ENCODE measurements at places on chromosomes 12 and 14.

DNA sequence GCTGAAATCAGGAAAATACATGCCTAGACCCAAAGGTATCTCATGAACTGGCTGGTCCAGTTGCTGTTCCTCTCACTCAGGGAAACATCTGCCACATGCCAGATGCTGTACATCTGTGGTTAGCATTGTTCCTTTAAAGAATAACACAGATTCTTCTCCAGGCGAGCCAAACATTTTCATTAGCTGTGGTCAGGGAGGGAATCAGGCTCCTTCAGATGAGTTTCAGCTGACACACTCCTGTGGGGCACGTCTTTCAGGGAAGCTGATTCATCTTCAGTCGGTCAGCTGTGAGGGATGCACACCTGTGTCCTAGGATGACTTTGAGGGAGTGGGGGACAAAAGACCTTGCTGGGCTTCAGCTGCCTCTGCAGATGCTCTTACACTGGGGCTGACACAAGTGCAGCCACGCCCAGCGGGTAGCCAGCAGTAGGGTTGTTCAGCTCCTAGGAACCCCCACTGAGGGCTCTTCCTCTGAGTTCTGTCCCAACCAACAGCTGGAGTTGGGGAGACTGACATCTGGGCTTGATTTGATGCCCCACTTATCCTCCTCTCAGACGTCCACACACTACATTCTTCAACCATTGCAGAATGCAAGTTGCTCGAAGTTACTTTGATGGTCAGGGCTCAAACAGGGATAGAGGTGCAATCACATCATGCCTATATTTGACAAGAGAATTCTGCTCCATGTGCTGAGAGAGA, 155.0 kb downstream of the NUAK1 start:
- DNase-seq, result no peak

DNA sequence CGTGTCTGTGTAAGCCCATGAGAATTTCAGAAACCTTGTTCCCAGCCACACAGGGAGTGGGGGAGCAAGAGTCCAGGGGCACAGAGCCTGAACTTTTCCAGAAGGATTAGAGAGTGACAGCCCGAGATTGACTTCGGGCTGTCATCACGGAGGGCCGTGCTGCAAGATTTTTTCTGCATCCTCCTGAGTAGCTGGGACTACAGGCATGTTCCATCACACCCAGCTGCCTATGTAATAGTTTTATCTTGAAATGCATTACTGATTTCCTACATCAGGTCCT, 14.4 kb downstream of the EVL start:
- no peak for DNase-seq

DNA sequence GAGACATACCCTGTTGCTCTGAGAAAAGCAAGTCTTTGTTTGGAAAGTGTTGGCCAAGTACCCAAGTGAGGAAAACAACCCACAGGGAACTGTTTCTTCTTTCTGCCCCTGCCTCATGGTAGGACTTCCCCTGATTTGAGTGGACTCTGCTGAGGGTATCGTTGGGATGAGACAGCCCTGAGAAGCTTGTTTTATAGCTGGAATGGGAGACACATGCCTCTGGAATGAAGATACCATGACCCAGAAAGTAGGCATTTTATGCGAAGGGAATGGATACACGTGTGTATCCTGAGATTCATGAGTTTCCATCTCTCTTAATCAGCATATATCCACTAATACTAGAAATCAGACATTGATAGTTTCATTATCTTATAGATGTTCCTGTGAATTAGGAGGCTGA, 382.3 kb downstream of the ATP23 start:
- DNase-seq, result no peak

DNA sequence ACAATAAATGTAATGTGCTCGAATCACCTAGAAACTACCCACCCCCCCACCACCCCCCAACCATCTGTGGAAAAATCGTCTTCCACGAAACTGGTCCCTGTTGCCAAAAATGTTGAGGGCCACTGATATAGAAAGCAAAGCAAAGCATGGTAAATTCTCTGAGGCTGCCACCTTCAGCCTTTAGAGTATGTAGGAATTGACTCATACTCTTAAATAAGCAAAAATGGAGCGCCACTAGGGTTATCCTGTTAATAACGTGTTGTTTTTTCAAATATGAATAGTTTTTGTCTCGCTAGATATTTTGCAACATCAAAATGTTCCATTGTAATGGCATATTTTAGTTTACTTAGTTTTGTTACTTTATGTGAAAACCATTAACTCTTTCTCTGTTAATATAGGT, 18.2 kb downstream of the DYNC1H1 start:
- no peak for DNase-seq
